ENCODE measurements at places on chromosomes 7 and 10. TPM values are rescaled to one million over a fixed set of nuclear protein-coding genes. Genes with fewer than 3 reads are reported as not detected.

Gene NSMCE4A
- total RNA-seq = 80.8 TPM

Gene TMEM120A
- 45.9 TPM for total RNA-seq

Gene ADGRA1
- total RNA-seq = 0.49 TPM

Gene OR13A1
- not detected for total RNA-seq

Gene KCNIP2
- total RNA-seq = 5.9 TPM

Gene VPS26A
- total RNA-seq = 33.6 TPM

Gene CUL2
- 18.7 TPM for total RNA-seq

Gene ZNF239
- total RNA-seq = 3.2 TPM

Gene SRRT
- 96.5 TPM for total RNA-seq

Gene GHRHR
- not detected for total RNA-seq

Gene STMP1
- total RNA-seq = 13.5 TPM

Gene CALML5
- total RNA-seq = 102 TPM

Data from vagina (tissue), 2 donors.